ENCODE measurements at places on chromosomes 2 and 18.

GRCh38 chr2:120758181-120759144, 22.8 kb downstream of the GLI2 start:
- no peak for DNase-seq

- DNase-seq = no peak
Measured at GRCh38 chr18:58581265-58581664, 47.6 kb downstream of the ALPK2 start.

DNA sequence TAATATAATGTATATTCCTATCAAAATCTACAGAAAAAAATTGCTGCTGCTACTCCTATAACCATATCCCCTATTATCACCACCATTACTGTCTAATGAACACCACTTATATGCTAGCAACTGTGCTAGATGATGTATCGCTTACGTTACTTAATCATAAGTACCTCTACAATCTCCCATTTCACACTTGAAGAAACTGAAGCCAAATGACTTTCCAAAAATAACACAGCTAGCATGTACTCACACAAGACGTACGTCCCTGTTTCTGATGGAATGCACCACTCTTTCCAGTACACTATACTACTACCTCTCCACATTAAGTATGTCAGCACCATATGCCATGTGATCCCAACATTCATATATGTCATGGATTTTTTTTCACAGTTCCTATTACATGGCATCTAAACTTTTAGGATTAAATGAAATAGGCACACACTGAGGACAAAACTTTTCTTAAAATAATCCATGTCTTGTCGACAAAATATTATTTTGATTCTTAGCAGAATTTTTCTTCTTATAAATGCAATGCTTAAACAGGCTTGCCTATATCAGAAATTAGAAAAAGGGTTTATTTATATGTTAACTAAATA, 112.8 kb downstream of the NBAS start:
- no peak for DNase-seq

GRCh38 chr2:237529452-237530402, 36.6 kb upstream of the PRLH start:
- peak; percentile 25 for DNase-seq

DNA sequence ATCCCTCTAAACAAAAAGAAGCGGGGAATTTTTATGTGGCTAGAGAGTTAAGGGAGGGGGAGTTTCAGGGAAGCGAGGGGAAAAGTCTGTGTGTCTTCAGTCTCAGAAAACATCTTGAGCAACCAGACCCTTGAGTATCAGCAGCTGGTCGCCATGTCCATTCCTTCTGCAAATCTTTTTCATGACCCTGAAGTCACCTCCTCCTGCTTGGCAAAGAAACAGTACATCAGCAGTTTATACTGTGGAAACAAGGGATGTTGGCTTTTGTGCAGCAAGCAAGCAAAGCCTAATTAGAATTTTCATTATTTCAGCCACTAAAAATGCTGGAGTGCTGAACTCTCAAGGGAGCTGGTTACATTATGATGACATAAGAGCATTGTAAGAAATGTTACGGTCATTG, 187.4 kb upstream of the SLC8A1 start:
- DNase-seq = no peak

DNA sequence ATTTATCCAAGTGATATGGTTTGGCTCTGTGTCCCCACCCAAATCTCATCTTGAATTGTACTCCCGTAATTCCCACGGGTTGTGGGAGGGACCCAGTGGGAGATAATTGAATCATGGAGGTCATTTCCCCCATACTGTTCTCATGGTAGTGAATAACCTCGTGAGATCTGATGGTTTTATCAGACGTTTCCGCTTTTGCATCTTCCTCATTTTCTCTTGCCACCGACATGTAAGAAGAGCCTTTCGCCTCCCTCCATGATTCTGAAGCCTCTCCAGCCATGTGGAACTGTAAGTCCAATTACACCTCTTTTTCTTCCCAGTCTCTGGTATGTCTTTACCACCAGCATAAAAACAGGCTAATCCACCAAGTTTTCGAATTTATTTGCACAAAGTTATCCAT, 20.3 kb upstream of the CHST10 start:
- DNase-seq = no peak

GRCh38 chr2:241087420-241088268, 14.4 kb downstream of the MTERF4 start:
- no peak for DNase-seq

- DNase-seq = no peak
Measured at GRCh38 chr18:13546638-13547037, 179.7 kb downstream of the FAM210A start.

GRCh38 chr2:102520009-102520408, 47.0 kb downstream of the SLC9A4 start:
- no peak for DNase-seq

DNA sequence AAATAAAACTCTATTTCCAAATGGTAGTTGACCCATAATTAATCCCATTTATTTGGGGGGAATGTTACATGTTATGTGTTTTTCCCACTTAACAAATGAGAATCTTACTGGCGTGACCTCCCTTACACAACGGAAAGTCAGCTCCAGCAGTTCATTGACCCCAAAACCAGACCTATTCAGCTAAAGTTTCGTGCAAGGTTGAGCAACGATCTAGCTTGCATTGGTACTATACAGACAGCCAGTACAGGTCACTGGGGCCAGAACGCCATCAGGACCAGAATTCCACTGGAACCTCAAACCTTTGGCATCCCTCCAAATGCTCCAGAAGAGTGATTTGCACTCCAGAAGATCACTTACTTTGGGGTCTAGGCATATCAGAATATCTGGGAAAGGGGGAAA, 6.8 kb upstream of the CTAGE1 start:
- DNase-seq = no peak

DNA sequence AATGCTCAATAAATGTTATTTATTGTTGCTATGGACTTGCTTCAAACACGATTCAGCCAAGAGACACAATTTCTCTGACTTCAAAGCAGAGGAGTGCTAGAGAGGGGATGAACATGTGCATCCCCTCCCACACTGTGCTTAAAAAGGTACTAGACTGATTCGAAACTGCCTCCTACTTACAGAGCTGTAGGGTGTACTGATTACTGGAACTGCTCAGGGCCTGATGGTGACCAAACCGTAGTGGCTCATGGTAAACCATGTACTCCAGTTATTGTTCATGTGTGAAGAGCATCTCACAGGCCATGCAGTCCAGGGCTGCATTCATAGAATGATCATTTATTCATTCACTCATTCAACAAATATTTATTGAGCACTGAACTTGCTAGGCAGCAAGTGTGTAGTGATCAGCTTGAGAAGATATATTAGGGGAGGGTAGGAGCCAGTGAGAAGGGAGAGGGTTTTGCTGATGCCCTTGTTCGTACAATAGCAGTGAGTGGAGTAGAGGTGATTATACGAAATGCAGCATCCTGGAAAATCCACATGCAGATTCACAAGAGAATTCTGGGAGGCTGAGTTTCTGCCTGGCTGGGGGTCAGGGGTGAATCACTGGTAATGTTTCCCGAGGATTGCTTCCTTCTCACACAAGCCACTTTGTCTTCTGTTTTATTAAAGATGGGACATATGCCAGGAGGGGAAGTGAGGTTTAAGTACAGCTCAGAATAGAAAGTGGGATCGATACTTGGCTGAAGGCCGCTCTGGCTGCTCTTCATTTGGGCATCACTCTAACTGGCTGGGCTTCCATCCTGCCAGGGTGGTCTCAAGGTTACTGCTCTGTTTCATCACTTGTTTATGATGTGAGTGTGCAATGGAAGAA, 245.4 kb downstream of the RAD51AP2 start:
- no peak for DNase-seq

DNA sequence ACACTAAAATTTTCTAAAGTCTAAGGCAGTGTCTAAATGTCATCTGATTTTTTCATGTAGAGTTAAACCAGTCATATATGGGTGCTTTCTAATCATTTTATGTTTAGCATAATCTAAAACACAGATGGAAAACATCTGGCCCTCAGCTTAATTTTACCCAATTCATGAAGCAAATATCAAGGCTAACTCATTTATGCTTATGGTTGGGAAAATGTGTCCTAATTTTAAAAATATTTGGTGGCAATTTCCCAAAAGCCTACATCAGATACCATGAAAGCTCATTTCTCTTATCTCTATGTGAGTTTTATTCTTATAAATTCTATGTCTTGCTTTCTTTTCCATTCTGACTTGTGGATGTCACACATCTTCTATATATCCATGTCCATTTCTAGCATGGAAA, 7.2 kb downstream of the SP5 start:
- DNase-seq = no peak

- no peak for DNase-seq
Measured at GRCh38 chr2:28975671-28976070, 5.4 kb upstream of the TOGARAM2 start.

GRCh38 chr2:235080101-235080500, 128.3 kb downstream of the SH3BP4 start:
- no peak for DNase-seq

- DNase-seq = peak; percentile 90
Measured at GRCh38 chr2:203706403-203706802, at the start of gene CD28. CD28 (plus strand) TSS chr2:203706639; CDS start chr2:203706697, 58 bp downstream.

DNA sequence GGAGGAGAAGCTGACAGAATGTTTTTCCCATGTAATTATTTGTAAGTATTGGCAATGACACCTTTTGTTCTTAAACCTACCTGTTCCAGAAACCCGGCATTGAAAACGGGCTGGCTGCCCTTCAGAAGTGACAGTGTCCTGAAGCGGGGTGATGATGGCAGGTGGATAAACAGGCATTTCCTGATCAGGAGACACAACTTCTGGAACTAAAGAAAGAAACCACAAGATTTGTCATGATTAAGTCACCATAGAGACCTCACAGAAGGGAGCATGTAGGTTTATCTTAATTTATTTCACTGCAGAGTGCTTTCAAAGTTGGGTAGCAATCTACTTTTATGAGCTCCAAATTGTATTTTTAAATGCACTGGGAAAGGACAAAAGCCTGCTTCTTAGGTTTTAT, 43.1 kb downstream of the TTN start:
- DNase-seq = no peak

DNA sequence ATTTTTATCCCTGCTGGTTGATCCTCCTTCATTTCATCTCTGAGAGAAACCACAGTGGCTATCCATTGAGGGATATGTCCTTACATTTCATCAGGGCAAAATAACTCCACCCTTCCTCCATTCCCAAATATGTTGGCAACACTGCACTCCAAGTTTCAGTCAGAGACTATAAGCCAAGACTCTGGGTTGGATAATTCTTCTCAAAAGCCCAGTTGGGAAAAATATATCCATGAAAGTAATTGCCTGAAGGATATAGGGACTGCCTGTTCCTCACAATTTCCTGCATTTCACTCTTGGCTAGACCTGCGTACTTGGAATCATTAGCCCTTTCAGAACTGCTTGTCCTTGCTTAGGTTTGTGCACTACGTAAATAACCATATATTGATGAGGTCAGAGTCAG, 27.9 kb upstream of the EPB41L3 start:
- no peak for DNase-seq

GRCh38 chr2:18599509-18600254, 10.3 kb upstream of the NT5C1B start:
- no peak for DNase-seq

All from CD4-positive, alpha-beta T cell treated with Interleukin-15 for 1 hour (primary cell).